Renal pelvis (tissue), 12 donors: ENCODE measurements at places on chromosomes 2 and 18. TPM values are rescaled to one million over a fixed set of nuclear protein-coding genes. Genes with fewer than 3 reads are reported as not detected.

The ZFP36L2 gene
- 97.7 TPM for polyA plus RNA-seq

The UGT1A4 gene
- not detected for polyA plus RNA-seq

GRCh38 chr2:73825408-73825807 lies 3.4 kb upstream of the STAMBP start:
- no peak for DNase-seq

DNA sequence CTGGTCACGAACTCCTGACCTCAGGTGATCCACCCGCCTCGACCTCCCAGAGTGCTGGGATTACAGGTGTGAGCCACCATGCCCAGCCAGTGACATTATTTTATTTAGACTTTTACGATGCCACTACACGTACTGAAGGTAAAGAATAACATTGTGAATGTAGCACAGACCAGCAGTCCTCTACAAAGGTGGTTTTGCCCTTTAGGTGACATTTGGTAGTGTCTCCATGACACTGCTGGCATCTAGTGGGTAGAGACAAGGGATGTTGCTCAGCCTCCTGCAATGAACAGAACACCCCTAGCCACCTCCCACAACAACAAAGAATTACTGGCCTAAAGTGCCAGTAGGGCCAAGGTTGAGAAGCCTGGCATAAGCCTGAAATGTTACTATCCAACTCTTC lies 69.5 kb downstream of the MYOM1 start:
- no peak for DNase-seq

- no peak for DNase-seq
Observed at GRCh38 chr18:26008096-26008495, 82.3 kb downstream of the SS18 start.

- DNase-seq = no peak
Observed at GRCh38 chr18:56651771-56652092, 573 bp downstream of the WDR7 start.

GRCh38 chr2:72570413-72570812 lies 255.4 kb downstream of the EXOC6B start:
- DNase-seq = no peak

GRCh38 chr2:8481463-8482009 lies 200.3 kb upstream of the ID2 start:
- no peak for DNase-seq

DNA sequence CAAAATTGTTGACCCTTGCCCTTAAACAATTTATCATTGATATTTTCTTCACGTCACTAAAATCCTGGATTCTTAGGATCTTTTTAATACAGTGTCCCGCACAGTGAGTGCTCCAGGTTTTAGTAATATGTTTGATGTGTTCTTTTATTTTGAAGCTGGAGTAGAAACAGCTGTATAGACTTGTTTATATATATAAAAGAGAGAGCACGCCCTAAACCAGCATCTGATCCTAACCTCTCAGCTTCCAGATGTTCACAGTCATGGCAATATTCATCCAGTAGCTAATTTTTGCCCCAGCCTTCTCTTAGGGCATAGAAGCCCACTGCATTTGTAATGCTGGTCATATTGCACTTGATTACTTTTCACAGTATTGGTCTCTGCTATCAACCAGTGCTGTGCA lies 170.0 kb upstream of the EPAS1 start:
- DNase-seq = no peak

The SGO2 gene
- polyA plus RNA-seq = 13.9 TPM

The PKDCC gene
- 354 TPM for polyA plus RNA-seq

The PSMA8 gene
- not detected for polyA plus RNA-seq

The C2orf15 gene
- 10.0 TPM for polyA plus RNA-seq

DNA sequence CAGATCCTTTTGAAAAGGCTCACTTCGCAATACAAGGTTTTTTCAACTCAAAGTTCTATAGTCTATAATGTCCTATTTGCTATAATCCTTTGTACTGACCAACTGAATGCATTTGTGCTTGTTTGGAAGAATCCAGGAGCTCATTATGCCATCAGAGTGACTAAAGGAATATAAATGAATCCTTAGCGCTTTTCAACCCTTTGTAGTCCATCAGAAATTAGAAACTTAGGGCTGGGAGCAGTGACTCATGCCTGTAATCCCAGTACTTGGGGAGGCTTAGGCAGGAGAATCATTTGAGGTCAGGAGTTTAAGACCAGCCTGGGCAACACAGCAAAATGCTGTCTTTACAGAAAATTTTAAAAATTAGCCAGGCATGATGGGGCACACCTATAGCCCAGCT lies 330.2 kb upstream of the CHAC2 start:
- DNase-seq = no peak

The RAB11FIP5 gene
- polyA plus RNA-seq = 52.9 TPM

DNA sequence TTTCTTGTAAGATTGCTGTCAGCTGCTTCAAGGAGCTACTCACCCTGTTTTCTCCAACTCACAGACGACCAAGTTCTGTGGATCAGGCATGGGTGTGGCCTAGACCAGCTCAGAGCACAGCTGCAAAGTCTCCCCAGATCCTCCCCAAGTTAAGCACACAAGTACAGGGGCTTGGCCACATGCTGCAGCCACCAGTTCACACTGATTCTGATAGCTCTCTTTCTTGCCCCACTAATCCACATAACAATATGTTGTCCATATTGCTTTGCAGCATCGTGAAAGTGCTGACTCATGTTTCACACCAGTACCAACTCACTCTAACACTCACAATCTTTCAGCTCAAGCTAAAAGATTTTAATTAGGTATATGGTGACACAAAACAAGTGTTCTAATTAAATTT lies 437.0 kb downstream of the PARD3B start:
- no peak for DNase-seq

The GRHL1 gene
- polyA plus RNA-seq = 6.0 TPM

The REG3A gene
- polyA plus RNA-seq = not detected

- no peak for DNase-seq
Observed at GRCh38 chr2:7625392-7626138, 708.4 kb downstream of the RNF144A start.

The CHRNA1 gene
- 0.93 TPM for polyA plus RNA-seq

The DSC3 gene
- 2.2 TPM for polyA plus RNA-seq

The DSG1 gene
- polyA plus RNA-seq = 0.10 TPM

The PIEZO2 gene
- polyA plus RNA-seq = 17.5 TPM

GRCh38 chr2:173130496-173131465 lies 55.1 kb downstream of the MAP3K20 start:
- DNase-seq = no peak

DNA sequence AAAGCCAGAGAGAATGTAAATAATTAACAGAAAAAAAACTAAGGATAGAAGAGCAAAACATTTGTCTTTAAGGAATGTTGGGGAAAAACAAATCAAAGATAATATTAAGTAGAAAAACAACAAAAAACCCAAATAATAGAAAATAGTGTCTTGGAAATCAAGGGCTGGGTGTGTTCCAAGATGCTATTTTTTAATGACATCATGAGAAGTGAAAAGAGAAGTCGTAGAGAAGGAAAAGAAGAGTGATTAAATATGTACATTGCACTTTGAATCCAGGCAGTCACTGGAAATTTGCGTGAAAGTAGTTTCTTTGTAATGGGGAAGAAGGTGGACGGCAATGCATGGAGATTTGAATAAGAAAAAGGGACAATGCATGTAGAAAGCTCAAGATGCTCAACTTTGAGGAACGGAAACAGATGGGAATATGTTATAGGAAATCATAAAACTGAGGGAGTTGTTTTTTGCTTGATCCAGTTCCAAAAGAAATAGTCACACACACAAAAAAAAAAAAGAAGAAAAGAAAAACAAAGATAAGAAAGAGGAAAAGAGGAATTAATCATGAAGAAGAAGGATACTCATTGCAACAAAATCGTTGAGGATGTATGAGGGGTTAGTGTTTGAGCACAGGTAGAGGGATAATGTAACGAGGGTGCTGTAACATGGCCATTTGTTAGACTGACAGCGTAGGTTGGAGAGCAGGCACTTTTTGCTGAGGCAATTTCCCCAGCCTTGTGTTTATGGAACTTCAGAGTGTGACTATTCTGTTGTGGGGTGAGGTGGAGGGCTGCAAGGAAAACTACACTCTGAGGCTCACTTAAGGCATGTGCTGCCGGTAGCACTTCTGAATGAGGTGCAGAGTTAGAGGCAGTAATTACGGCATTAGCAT lies 184.1 kb downstream of the CALCRL start:
- DNase-seq = peak; percentile 19

The SLC16A14 gene
- 6.7 TPM for polyA plus RNA-seq

- DNase-seq = no peak
Observed at GRCh38 chr2:184633726-184634125, 35.4 kb downstream of the ZNF804A start.

The GKN1 gene
- polyA plus RNA-seq = not detected

DNA sequence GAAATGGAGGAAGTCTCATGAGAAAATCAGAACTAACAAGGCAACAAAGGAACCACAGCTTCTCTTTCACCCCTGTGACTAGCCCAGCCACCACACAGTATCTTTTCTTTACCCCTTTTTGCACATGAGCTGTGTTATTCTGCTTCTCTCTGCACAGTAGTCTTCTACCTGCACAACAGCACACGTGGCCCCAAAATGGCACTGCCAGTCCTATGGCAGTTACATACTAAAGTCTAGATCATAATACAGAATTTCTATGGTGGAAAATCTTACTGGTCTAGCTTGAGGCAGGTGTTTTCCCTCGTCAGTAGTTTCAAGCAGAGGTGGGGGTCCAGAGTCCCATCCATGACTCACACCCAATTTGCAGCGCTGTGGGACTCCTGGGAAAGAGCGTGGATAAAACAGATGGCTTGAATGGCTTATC lies 177.7 kb downstream of the DIS3L2 start:
- DNase-seq = no peak

The SPDYA gene
- 3.1 TPM for polyA plus RNA-seq
